ENCODE measurements at places on chromosomes 3 and 15. TPM values are rescaled to one million over a fixed set of nuclear protein-coding genes. Genes with fewer than 3 reads are reported as not detected.

The ANKRD63 gene
- total RNA-seq = 0.29 TPM

The CRYGS gene
- total RNA-seq = 1.6 TPM

The CX3CR1 gene
- total RNA-seq = not detected

The GADL1 gene
- total RNA-seq = 0.37 TPM

The CKMT1A gene
- total RNA-seq = 18.5 TPM

The GOLGA8J gene
- 0.16 TPM for total RNA-seq

The SLC27A2 gene
- 0.34 TPM for total RNA-seq

The IQCF5 gene
- not detected for total RNA-seq

The CSPG5 gene
- 3.8 TPM for total RNA-seq

The MAN2C1 gene
- total RNA-seq = 61.9 TPM

The FHIT gene
- total RNA-seq = 3.9 TPM

The TSC22D2 gene
- total RNA-seq = 9.0 TPM

The ATP13A5 gene
- total RNA-seq = not detected

The CD200 gene
- total RNA-seq = 1.9 TPM

The ERICH6 gene
- not detected for total RNA-seq

The RABL3 gene
- total RNA-seq = 12.5 TPM

The NR1I2 gene
- not detected for total RNA-seq

The PPP1R14D gene
- not detected for total RNA-seq

The CTXN2 gene
- not detected for total RNA-seq

The HIGD2B gene
- total RNA-seq = 0.11 TPM

The GABRR3 gene
- not detected for total RNA-seq

Measured in SK-MEL-5 (cell line).